Adrenal gland (tissue), 19 donors: ENCODE measurements at places on chromosomes 3 and 15. TPM values are rescaled to one million over a fixed set of nuclear protein-coding genes. Genes with fewer than 3 reads are reported as not detected.

- DNase-seq: no peak
Observed at GRCh38 chr3:87270908-87271700, 5.3 kb downstream of the POU1F1 start.

DNA sequence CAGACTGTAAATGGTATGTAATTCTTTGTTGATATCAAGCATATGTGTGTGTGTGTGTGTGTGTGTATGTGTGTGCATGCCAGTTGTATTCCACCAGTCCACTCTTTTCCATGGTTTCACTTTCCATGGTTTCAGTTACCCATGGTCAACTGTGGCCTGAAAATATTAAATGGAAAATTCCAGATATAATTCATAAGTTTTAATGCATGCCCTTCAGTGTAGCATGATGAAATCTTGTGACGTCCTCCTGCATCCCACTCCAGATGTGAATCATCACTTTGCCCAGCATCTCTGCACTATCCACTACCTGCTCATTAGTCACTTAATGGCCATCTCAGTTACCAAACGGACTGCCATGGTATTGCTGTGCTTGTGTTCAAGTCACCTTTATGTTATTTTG is 215.9 kb downstream of the GBE1 start:
- peak; percentile 9 for DNase-seq

GRCh38 chr15:45481135-45481534 is 41.4 kb downstream of the SLC30A4 start:
- DNase-seq: no peak

DNA sequence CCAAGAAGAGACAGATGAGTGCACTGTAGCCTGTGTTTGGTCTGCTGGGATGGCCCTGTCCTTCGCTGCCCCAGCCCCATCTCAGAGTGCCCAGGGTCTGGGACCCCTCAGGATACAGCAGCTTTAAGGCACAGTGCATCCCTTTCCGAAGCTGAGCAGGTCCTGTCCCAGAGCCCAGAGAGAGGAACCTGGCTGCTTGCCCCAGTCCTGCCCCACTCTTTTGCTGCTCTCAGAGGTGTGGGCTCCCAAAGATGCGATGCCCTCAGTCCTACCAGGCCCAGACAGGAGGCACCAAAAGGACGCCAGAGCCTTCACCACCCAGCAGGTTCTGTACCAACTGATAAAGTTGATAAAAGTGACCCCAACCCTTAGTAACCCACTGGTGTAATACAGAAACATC is 8.2 kb downstream of the PLCD1 start:
- no peak for DNase-seq

- DNase-seq: no peak
Observed at GRCh38 chr3:14497321-14497720, 42.8 kb downstream of the GRIP2 start.

DNA sequence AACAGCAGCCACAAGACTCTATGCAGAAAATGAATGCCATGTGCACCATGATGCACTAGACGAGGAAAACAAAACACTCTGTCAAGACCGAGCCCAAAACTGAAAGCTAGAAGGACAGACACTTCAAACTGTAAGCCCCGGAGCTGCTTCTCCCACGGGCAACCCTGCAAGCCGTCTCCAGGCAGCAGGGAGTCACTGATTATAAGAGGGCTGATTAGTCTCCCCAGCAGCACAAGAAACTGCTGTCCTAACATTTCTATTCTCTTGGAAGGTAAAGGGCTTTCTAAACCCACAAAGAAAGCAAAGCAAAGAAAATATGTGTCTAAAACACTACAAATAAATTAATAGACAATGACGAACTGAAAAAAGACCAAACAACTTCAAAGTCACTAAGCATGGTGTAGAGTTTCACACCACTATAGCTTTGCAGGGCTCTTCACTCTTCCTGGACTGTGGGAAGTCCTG is 15.5 kb downstream of the TBC1D2B start:
- no peak for DNase-seq

DNA sequence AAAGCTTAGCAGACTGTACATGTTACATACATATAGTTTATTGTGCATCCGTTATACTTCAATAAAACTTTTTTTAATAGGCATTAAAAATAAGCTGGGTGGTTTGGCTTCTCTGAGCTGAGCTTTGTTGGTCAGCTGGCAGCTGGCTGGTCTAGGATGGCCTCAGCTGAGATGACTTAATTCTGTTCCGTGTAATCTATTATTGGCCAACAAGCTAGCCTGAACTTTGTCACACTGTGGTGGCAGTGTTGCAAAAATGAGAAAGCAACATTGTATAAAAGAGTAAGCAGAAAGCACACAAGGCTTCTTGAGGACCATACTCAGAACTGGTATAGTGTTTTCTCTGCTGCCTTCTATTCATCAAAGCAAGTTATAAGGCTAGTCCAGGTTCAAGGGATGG is 45.2 kb downstream of the CGGBP1 start:
- DNase-seq: no peak

DNA sequence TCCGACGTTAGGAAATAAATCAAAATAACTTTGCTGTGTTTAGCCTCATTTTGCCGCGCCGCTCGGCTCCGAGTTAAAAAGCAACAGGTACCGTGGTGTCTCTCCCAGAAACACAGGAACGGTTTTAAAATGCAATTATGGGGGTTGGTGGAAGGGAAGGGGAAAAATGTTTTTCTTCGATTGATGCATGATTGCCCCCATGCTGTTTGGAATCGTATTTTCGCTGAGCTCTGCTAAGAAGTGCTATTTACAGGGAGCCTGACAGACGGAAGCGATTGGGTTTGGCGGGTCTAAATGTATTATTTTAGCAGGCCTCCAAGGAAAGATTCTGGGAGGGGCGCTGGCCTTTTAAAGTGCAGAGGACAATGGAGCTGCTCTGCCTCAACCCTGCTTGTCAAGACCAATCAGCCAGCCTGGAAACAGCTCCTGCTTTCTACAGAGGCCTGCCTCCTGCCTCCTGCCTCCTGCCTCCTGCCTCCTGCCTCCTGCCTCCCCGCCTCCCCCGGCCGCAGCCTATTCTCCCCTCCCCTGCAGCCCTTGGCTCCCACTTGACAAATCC is 156.7 kb upstream of the TLE3 start:
- DNase-seq: no peak

GRCh38 chr15:95598251-95598855 is 732.1 kb upstream of the NR2F2 start:
- no peak for DNase-seq

GRCh38 chr15:79381593-79381992 is 50.5 kb upstream of the MINAR1 start:
- no peak for DNase-seq

DNA sequence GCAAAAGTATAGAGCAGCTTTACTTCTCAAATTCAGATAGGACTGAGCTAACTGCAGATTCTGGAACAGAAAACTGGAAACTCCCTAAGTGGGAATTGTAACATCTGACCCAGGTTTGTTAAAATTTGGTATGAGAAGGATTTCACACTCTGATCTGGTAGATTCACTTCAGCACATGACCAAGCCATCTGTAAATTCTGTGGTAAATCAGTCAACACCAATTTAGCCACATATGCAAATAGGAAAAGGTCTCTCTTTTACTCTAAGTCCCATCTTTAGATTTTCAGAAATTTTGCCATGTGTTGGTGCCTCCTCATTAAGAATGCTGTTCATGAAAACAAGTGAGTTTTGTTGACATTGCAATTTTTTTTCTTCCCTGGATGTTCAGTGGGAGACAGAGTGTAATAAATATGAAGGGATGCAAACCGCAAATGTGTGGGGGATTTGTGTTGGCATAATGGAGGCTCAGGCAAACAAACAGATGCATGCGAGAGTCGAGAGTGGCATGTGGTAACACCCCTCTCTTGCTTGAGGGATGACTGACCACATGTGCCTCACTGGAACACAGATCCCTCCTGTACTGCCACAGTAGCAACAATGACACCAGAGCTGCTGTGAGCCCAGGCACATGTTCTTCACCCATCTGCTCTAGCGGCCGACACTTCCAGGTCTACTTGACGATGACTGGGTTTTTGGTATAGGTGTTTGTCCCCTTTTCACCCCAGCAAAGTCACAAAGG is 146.6 kb downstream of the FEZF2 start:
- DNase-seq: no peak

- DNase-seq: no peak
Observed at GRCh38 chr15:65931221-65931620, 61.9 kb downstream of the RAB11A start.

- DNase-seq: no peak
Observed at GRCh38 chr15:77619883-77620282, 12.8 kb downstream of the LINGO1 start.

GRCh38 chr15:81653259-81653658 is 279.2 kb upstream of the TMC3 start:
- no peak for DNase-seq

DNA sequence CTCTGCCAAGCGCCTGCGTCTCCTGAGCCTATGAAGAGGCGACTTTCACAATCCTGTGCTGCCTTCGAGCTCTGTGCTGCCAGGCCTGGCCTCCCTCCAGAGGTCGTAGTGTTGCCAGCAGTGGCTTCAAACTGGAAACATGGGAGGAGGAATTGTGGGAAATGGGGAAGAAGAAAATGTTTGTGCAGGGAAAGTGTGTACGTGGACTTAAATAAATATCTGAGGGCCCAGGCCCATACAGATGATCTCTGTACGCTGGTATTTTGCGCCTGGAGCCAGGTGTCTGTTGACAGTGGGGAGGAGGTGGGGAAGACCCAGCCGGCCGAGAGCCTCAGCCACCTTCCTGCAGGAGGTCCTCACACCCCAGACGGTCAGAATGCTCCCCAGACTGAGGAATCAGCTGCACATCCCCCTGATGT is 44.6 kb downstream of the ZBTB38 start:
- peak; percentile 95 for DNase-seq

DNA sequence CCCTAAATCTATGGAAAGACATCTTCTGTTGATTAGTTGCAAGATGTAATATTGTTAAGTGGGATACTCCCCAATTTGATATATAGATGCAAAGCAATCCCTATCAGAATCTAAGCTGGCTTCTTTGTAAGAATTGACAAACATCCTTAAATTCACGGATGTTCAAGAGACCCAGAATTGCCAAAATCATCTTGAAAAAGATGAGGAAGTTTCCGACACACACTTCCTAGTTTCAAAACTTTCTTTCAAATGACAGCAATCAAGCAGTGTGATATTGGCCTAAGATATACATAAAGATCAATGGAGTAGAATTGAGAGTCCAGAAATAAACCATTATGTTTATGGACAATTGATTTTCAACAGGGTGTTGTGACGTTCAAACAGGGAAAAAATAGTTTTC is 383.6 kb downstream of the LPP start:
- no peak for DNase-seq

GRCh38 chr3:30667280-30667651 is 60.9 kb downstream of the TGFBR2 start:
- no peak for DNase-seq

DNA sequence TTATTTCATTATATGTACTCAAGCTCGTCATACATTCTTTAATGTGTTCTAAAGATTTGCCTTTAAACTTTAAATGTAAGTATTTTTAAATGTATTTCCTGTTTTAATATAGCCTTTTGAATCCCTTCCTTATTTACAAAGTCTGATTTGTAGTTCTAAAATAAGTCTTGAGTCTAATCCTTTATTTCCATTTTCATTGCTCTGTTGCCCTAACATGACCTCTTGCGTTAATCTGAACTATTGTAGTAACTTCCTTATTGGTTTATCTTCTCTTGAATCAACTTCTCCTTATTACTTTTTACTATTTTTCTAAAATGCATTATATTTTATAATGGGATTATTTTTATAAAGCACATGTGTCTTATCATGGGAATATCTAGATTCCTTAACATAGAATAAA is 24.0 kb downstream of the KNL1 start:
- DNase-seq: no peak

GRCh38 chr3:195808741-195809290 is 2.9 kb downstream of the MUC4 start:
- DNase-seq: no peak

GRCh38 chr15:99226802-99227201 is 22.6 kb downstream of the TTC23 start:
- no peak for DNase-seq

DNA sequence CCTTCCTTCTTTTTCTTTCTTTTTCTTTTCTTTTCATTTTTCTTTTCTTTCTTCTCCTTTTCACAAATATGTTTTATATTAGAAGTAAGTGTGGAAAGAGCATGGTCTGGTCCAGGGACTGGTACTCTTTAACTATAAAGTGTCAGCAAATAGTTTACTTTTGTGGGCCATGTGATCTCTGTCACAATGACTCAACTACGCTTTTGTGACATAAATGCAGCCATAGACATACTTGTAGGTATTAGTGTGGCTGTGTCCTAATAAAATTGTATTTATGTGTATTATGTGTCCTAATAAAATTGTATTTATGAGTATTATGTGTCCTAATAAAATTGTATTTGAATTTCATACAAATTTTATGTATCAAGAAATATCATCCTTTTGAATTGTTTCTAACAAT is 749.1 kb upstream of the ARPP21 start:
- DNase-seq: no peak

GRCh38 chr3:78101384-78101783 is 1061.5 kb downstream of the ROBO2 start:
- DNase-seq: no peak

SCAMP5 gene
- 36.1 TPM for total RNA-seq

C3orf22 gene
- total RNA-seq: not detected

CCR1 gene
- 20.0 TPM for total RNA-seq

FGD5 gene
- total RNA-seq: 12.2 TPM

NR2E3 gene
- total RNA-seq: not detected

CFAP91 gene
- 3.4 TPM for total RNA-seq

GREM1 gene
- 0.69 TPM for total RNA-seq

DUOXA1 gene
- total RNA-seq: 5.4 TPM

KPNA4 gene
- total RNA-seq: 10.6 TPM

DAPK2 gene
- 7.3 TPM for total RNA-seq

TICRR gene
- 0.42 TPM for total RNA-seq

CPEB1 gene
- total RNA-seq: 3.6 TPM
